ENCODE measurements at places on chromosomes 6 and 20.

DNA sequence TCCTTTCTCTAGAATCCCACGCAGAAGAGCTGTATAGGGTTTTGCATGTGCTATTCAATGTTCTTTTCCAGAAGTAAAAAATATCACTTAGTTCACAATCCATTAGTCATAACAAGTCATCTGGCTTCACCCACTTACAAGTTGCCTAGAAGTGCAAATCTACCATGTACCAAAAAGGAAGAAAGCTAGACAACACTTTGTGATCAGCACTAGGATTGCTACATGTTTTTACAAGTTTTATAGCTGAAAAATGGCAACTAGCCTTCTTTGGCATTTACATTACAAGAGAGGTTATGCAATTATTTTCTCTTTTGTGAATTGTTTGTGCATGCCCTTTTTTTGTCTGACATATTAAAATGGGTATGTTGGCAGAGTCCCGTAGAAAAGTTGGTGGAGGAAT is 85.6 kb upstream of the PTPRK start:
- DNase-seq = no peak

GRCh38 chr6:71737953-71738352 is 148.4 kb upstream of the RIMS1 start:
- no peak for DNase-seq

GRCh38 chr6:14665827-14666724 is 548.5 kb downstream of the CD83 start:
- peak; percentile 46 for DNase-seq

- DNase-seq = no peak
Observed at GRCh38 chr20:40433341-40433861, 255.6 kb downstream of the MAFB start.

- peak; percentile 78 for DNase-seq
Observed at GRCh38 chr20:1897965-1898464, 2.8 kb downstream of the SIRPA start.

DNA sequence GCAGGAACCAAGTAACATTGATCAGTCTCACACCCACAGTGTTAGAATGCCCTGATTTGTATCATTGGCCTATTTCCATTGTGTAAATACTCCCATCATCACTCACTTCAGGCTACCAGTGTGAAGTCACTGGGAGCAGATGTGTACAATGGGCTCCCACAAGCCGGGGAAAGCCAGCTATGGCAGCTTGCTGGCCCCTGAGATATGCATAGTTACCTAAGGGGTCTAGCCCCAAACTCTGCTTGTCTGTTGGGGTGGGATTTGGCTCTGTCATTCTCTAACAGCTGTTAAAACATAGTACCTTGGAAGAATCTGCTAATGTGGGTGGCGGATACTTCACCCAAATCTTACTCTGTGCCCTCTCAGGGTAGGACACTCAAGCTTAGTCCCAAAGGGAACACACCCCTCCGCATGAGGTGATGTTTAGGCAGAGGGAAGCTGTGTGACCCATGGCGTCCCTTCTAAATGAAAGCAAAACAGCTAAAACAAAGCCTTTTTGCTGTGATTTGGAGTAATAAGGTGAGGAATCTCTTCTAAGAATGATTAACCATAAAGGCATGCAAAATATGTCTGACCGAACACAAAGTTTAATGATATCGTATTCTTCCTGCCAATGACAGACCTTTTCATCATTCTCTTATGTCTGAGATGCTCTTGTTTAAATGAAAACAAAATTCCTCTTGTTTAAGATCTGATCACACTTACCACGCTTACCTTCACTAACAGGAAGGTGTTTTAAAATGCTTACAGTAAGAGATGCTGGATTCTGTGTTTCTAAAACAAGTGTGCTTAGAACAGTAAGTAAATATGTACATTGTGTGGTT is 45.9 kb upstream of the PXDC1 start:
- DNase-seq = no peak

- DNase-seq = peak; percentile 11
Observed at GRCh38 chr6:134063966-134064445, 11.6 kb upstream of the SLC2A12 start.

GRCh38 chr6:81906709-81907204 is 154.3 kb upstream of the TENT5A start:
- DNase-seq = no peak

DNA sequence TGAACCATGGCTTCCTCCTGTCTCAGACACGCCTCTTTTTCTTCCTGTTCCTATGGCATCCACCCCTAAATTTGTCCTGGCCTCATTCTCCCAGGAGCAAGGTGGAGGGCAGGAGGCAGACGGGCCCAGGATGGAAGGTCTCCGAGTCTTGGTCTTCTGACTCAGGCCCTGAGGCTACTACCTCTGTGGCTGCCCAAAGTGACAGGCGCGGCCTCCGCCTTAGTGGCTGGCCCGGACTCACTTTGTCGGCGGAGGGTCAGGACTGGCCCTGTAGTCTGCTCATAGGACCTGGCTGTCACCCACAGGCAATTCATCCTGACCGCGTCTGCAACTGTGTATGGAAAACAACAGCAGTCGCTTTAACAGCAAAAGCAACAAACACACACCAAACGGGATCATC is 263.1 kb upstream of the SUPT3H start:
- DNase-seq = no peak

- no peak for DNase-seq
Observed at GRCh38 chr20:4053071-4053919, 37.9 kb upstream of the RNF24 start.

- DNase-seq = no peak
Observed at GRCh38 chr20:53748821-53749421, 155.3 kb upstream of the ZNF217 start.

DNA sequence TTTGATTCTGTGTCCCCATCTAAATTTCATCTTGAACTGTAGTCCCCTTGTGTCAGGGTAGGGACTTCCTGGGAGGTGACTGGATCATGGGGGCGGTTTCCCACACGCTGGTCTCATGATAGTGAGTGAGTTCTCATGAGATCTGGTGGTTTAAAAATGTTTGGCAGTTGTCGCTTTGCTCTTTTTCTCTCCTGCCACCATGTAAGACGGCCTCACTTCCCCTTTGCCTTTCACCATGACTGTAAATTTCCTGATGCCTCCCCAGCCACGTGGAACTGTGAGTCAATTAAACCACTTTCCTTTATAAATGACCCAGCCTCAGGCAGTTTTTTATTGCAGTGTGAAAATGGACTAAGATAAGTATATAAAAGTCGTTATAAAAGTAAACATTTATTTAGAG is 80.5 kb upstream of the SGK1 start:
- no peak for DNase-seq

DNA sequence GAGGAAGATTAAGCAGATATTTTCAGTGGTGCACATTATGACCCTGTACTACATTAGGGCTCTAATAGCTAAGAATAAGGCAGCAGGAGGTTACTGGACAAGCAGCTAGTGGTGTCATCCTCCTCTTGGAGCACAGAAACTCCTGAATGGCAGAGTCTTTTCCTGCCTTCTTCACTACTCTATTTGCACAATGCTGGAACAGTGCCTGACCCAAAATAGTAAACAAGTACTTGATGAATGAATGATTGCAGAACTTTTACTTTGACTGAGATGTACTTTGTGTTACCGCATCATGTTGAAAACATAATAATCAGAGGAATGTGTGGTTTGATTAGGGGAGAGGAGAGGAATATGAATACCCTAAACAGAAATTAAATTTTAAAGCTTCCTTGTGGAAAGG is 30.0 kb upstream of the UST start:
- DNase-seq = no peak

- no peak for DNase-seq
Observed at GRCh38 chr20:37327748-37328147, 18.2 kb upstream of the SRC start.

DNA sequence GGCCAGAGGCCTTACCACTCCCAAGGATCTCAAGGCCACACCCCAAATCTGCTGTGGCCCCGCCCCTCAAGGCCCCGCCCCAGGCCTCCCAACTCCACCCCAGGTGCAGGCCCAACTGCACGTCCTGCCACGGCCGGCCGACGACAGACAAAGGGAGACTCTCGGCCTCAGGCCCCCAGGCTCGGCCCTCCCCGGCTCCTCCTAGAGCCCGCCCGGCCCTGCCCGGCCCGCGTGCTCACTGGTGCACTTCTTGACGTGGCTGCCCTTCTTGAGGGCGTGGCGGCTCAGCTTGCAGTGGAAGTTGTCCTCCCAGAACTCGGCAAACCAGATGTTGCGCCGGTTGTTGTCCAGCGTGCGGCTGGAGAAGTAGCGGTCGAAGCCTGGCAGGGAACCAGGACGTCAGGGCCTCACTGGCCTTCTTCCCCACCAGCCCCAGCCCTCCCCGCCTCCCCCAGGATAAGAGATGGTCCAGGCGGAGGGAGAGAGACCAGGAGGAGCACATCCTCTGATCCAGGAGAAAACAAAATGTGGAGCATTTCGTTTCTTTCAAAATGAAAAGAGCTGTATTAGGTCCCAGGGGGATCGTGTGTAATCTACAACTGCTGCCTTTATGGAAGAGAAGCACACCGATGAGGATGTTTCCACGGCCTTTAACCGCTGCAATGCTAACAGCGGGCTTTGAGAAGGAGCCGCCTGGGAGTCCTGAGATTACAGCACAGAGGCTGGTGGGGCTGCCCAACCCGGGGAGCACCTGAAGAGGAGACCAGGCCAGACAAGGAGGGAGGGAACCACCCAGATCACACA is 89.4 kb downstream of the GRM4 start:
- DNase-seq = peak; percentile 36

All from GM06990 (cell line).